Fibroblast of skin of abdomen (primary cell): ENCODE measurements at places on chromosomes 2 and 18.

GRCh38 chr2:149528983-149529382 lies 58.6 kb downstream of the MMADHC start:
- no peak for DNase-seq

- DNase-seq = peak; percentile 84
Observed at GRCh38 chr2:172465417-172466334, 38.3 kb downstream of the ITGA6 start.

GRCh38 chr2:55962915-55963314 lies 39.3 kb upstream of the EFEMP1 start:
- DNase-seq = no peak

- DNase-seq = no peak
Observed at GRCh38 chr2:70772486-70773155, 4.6 kb upstream of the ADD2 start.

DNA sequence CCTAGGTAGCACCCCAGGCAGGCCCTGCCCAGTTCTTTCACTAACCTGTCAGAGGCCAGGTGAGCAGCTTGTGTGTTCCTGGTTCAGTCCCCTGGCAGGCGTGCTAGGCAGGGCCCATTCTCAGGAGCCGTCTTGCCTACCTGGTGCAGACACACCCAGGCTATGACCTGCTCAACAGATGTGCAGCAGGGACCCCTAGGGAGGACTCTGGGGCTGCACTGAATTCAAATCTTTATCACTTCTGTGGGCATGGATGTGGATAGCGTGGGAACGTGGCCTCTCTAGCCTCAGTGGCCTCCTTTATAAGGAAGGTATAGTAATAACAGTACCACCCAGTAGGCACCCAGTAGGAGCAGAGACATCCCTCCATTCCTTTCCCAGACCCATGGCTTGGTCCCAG lies 48.4 kb downstream of the PLEKHB2 start:
- no peak for DNase-seq

- no peak for DNase-seq
Observed at GRCh38 chr2:225486236-225486635, 86.7 kb downstream of the NYAP2 start.

DNA sequence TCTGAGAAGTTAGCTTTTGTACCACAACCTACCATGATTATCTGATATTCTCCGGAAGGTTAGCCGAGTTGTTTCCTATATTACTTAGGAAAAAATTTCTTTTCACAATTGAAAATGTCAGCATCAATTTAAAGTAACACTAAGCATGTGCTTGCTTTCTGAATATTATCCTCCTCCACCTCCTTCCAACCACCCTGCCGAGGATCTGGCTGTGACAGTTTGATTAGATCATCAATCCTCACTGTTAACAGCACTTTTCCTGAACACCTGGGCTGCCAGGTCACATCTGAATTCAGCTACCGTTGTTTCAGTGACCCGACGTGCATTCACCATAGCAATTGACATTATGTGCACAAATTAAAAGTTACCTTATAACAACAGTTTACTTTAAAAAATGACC lies 207.0 kb downstream of the ZNF407 start:
- DNase-seq = no peak

GRCh38 chr2:202762556-202762955 lies 109.0 kb downstream of the ICA1L start:
- DNase-seq = no peak

- no peak for DNase-seq
Observed at GRCh38 chr2:70730730-70731129, 37.3 kb downstream of the ADD2 start.

DNA sequence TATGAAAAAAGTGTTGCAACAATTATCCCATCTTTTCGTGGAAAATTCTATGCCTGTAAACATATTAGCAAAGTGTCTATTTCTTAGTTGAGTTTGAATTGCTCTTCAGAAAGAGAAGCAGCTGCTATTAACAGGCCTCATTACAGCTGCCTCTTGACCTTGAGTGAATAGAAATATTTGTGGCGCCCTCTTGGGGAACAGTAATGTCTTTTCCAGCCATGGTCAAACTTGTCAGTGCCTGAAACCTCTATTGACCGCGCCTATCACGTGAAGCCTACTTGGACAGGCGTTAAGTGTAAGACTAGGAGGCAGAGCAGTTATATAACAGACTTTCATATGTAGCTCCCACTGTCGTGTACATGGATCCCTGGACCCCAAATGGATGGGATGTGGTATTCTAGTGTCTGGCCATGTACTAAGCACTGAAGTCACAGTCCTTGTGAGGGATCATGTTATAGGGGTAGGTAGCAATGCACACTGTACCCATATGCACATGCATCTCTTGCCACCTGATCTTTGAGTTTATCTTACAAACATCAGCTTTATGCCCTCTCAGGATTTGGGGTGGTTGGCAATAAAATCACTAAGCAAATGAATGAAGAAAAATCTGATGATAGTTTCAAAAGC lies 245.0 kb downstream of the PTGR3 start:
- peak; percentile 29 for DNase-seq

- DNase-seq = no peak
Observed at GRCh38 chr2:69535817-69536241, 98.6 kb upstream of the NFU1 start.

GRCh38 chr2:228064796-228065315 lies 116.6 kb downstream of the SPHKAP start:
- no peak for DNase-seq

- DNase-seq = no peak
Observed at GRCh38 chr2:224146356-224147160, 107.5 kb upstream of the SERPINE2 start.

- peak; percentile 59 for DNase-seq
Observed at GRCh38 chr2:27212626-27213471, 781 bp upstream of the SLC5A6 start.

- DNase-seq = no peak
Observed at GRCh38 chr2:128783896-128784295, 465.2 kb upstream of the HS6ST1 start.

- DNase-seq = no peak
Observed at GRCh38 chr2:236673126-236673822, 103.6 kb downstream of the ACKR3 start.

DNA sequence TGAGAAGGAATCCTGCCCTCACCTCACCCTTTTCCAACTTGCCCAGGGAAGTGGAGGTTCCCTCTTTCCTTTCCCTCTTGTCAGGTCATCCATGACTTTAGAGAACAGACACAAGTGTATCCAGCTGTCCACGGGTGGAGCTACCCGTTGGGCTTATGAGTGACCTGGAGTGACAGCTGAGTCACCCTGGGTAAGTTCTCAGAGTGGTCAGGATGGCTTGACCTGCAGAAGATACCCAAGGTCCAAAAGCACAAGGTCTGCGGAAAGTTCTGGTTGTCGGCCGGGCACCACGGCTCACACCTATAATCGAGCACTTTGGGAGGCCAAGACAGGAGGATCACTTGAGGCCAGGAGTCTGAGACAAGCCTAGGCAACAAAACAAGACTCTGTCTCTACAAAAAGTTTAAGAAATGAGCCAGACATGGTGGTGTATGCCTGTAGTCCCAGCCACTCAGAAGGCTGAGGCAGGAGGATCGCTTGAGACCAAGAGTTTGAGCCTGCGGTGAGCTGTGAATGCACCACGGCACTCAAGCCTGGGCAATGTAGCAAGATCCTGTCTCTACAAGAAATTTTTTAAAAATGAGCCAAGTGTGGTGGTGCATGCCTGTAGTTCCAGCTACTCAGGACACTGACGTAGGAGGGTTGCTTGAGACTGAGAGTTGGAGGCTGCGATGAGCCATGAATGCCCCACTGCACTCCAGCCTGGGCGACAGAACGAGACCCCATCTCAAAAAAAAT lies 14.0 kb upstream of the CNDP1 start:
- no peak for DNase-seq

- no peak for DNase-seq
Observed at GRCh38 chr2:74424995-74425406, 3.5 kb downstream of the WDR54 start.

GRCh38 chr2:219831957-219832356 lies 204.5 kb downstream of the SLC4A3 start:
- DNase-seq = no peak

GRCh38 chr2:216283038-216283900 lies 89.0 kb downstream of the MARCHF4 start:
- DNase-seq = no peak
